ENCODE measurements at places on chromosomes 7 and 10.

DNA sequence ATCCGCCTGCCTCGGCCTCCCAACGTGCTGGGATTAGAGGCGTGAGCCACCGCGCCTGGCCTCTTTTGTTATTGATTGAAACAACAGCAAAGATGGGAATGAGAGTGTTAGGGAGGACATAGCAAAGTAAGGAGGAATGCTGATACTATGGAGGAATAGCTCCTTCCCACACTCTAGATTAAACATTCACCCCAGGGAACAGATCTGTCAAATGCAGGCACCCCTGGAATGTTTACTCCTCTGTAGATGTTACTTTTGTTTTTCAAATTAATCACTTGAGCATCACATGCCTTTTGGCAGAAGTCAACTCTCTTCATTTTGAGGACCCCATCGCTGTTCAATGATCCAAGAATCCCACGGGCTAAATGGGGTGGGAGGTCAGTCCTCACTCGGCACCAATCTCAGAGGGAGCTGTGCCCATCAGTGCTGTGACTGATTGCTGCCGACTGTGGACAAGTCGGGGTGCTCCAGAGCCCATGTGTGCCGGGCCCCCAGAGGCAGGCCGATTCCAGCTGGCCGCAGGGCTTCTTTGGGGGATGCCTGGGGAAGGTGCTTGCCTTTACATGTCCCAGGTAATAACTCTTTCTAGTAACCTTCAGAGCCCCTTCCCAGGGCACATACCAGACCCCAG, 10.2 kb upstream of the COBL start:
- H3K4me3 ChIP-seq, result peak overlapping the region; percentile 59
- peaks cover 41% of the 10 kb centered on the region for H3K4me1 ChIP-seq
- DNase-seq, result peak; percentile 98
- H3K27me3 ChIP-seq, result no peaks in the 10 kb centered on the region

- peak; percentile 20 for DNase-seq
- no peaks in the 10 kb centered on the region for H3K27me3 ChIP-seq
- H3K4me3 ChIP-seq, result no peak overlapping the region
- H3K27ac ChIP-seq, result peak overlapping the region; percentile 72
Measured at GRCh38 chr10:93436591-93437085, 45.5 kb downstream of the MYOF start.

GRCh38 chr10:32143302-32143847, 87.2 kb upstream of the KIF5B start:
- H3K27me3 ChIP-seq, result no peaks in the 10 kb centered on the region
- DNase-seq, result no peak
- no peak overlapping the region for H3K4me3 ChIP-seq
- peaks cover 10% of the 10 kb centered on the region for H3K4me1 ChIP-seq
- H3K36me3 ChIP-seq, result no peaks in the 10 kb centered on the region

DNA sequence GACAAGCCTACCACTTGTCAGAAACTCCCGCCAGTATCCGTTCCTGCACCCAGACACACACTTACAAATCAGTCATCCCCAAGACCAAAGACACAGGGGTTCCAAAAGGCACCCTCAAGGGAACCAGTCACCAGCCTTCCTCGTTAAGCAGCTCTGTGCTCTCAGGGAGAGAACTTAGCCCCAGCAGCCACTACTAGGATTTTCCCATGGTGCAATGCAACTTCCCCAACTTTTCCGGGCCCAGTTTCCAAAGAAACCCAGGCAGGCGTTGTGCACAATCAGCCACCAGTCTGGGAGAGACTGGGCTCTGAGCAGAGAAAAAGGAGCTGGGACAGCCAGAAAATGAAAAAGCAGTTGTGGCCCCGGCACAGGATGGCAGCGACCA, 1.2 kb downstream of the DLG5 start:
- H3K27ac ChIP-seq, result no peak overlapping the region
- DNase-seq, result peak; percentile 33
- peaks cover 40% of the 10 kb centered on the region for H3K4me1 ChIP-seq
- H3K36me3 ChIP-seq, result no peaks in the 10 kb centered on the region
- H3K27me3 ChIP-seq, result peaks cover 9% of the 10 kb centered on the region
- H3K4me3 ChIP-seq, result peak overlapping the region; percentile 76

GRCh38 chr7:149873970-149874643, 338 bp downstream of the ATP6V0E2 start:
- peak overlapping the region; percentile 83 for H3K4me3 ChIP-seq
- H3K27me3 ChIP-seq, result peaks cover 24% of the 10 kb centered on the region
- no peaks in the 10 kb centered on the region for H3K36me3 ChIP-seq
- DNase-seq, result peak; percentile 48
- no peak overlapping the region for H3K27ac ChIP-seq
- H3K4me1 ChIP-seq, result peaks cover 6% of the 10 kb centered on the region

GRCh38 chr7:73844131-73844547, 1.8 kb upstream of the METTL27 start:
- peaks cover 8% of the 10 kb centered on the region for H3K4me1 ChIP-seq
- H3K4me3 ChIP-seq, result no peak overlapping the region
- no peaks in the 10 kb centered on the region for H3K27me3 ChIP-seq
- DNase-seq, result no peak
- no peaks in the 10 kb centered on the region for H3K36me3 ChIP-seq

- H3K4me1 ChIP-seq, result no peaks in the 10 kb centered on the region
- H3K27me3 ChIP-seq, result no peaks in the 10 kb centered on the region
- H3K4me3 ChIP-seq, result no peak overlapping the region
Measured at GRCh38 chr10:51308116-51308515, 233.8 kb downstream of the PRKG1 start.

DNA sequence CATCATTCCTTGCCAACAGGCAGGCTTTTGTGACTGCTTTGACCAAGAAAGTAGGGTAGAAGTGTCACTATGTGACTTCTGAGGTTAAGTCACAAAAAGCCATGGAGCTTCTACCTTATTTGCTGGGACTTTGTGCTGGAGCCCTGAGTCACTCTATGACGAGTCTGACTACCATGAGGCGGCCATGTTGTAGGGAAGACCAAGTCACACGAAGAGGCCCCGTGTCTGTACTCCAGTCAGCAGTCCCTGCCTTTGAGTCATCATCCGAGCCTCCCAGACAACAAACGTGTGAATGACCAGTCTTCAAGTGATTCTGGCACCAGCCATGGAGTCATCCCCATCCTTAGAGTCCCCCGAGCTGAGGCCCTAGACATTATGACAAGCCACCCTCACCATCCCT, 3.5 kb upstream of the MYL10 start:
- H3K27me3 ChIP-seq, result no peaks in the 10 kb centered on the region
- no peaks in the 10 kb centered on the region for H3K4me1 ChIP-seq

DNA sequence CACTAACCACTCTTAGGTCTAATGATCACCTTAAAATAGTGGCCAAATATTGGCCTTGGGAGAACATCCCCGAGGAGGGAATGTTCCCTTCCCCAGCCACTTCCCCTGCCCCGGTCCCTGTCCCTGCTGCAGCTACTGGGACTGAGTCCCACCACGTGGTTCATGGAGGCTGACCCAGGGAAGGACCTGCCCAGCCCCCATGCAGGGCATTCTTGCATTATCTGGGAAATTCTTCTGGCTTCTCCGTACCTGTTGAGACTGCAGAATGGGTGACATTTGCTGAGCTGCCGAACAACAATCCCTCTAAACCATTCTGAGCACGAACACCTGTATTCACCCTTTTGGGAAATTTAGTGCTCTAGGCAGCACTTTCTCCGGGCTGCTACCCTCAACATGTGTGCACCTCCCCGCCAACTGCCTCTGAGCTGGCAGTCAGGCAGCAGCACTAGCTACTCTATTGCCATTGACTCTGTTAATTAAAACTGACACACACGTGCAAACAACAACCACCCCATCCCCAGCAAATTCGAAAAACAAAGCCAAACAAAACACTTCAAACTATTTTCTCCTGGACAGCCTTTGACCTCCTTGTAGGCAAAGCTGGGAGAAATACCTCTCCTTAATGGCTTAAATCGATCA, 567.4 kb upstream of the MKI67 start:
- H3K4me1 ChIP-seq, result peaks cover 23% of the 10 kb centered on the region
- H3K27me3 ChIP-seq, result no peaks in the 10 kb centered on the region
- DNase-seq, result no peak
- no peak overlapping the region for H3K4me3 ChIP-seq
- no peak overlapping the region for H3K27ac ChIP-seq
- H3K36me3 ChIP-seq, result no peaks in the 10 kb centered on the region

DNA sequence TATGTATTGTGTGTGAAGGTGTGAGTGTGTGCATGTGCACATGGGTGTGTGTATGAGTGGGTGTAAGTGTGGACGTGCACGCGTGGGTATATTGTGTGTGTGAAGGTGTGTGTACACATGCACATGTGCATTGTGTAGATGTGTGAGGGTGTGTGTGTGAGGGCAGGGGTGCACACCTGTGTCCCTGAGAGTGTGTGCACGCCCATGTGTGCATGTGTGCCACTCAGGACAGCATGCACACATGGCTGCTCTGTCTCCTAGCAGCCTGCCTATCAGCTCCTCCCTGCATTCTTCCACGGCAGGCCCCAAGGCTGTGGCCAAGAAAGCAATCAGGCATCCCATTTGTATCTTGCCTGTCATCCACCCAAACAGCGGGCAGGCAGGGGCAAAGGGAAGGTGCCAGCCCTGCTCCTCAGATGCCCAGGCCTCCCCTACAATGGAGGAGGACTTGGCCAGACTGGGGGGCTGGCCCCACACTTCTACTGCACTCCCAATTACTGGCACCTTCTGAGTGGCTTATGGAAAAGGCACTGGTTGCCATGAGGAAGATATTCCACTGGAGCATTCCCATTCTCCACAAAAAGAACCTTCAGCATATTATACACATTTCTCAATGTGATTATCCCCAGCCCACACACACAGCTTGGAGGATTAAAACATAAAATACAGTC, 380.4 kb upstream of the ZMIZ1 start:
- no peaks in the 10 kb centered on the region for H3K36me3 ChIP-seq
- no peak overlapping the region for H3K4me3 ChIP-seq

- DNase-seq, result no peak
- peaks cover 7% of the 10 kb centered on the region for H3K4me1 ChIP-seq
- no peak overlapping the region for H3K27ac ChIP-seq
- no peaks in the 10 kb centered on the region for H3K27me3 ChIP-seq
- H3K4me3 ChIP-seq, result no peak overlapping the region
Measured at GRCh38 chr10:80441831-80442230, 12.3 kb upstream of the TSPAN14 start.

GRCh38 chr10:110009736-110010475, 2.1 kb downstream of the ADD3 start:
- H3K4me1 ChIP-seq, result peaks cover 61% of the 10 kb centered on the region
- peak overlapping the region; percentile 63 for H3K4me3 ChIP-seq
- no peak overlapping the region for H3K27ac ChIP-seq
- H3K36me3 ChIP-seq, result no peaks in the 10 kb centered on the region

GRCh38 chr7:92061154-92061553, 73.1 kb downstream of the CYP51A1 start:
- DNase-seq, result no peak
- H3K36me3 ChIP-seq, result no peaks in the 10 kb centered on the region
- H3K27me3 ChIP-seq, result no peaks in the 10 kb centered on the region
- H3K27ac ChIP-seq, result no peak overlapping the region
- H3K4me1 ChIP-seq, result no peaks in the 10 kb centered on the region
- no peak overlapping the region for H3K4me3 ChIP-seq

DNA sequence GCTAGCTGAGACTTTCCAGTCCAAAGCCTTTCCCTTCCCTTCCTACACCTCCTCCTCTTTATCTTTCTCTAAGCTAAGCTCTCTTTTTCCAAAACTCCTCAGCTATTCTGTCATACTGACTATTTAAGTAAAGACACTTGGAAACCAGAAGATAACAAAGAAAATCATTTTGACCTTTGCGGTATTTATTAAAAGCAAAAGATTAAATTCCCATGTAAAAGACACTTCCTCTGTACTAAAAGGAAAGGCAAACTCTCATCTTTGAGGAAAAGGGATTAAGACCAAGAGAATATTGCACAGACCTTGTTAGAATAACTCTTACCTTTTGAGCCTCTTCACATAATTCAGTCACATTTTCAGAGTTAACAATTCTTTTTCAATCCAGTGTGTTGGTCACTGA, 15.8 kb downstream of the ST8SIA6 start:
- H3K4me3 ChIP-seq, result no peak overlapping the region
- DNase-seq, result no peak
- no peaks in the 10 kb centered on the region for H3K36me3 ChIP-seq

DNA sequence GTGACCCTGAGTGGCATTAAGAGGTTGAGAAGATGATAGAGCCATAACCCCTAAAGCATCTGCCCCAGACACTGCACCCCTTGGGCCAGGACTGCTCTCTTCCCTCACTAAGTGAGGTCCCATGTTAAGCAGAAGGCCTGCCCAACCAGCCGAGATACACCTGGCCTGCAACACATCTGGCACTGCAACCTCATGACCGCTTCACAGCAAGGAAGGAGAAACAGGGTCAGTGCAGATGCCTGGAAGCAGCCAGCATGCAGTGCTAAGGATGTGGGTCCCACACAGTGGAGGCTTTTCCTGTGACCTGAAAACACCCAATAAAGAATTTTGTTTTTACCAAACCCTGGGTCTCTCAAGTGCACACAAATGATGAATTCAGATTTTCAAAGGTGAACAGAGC, 7.4 kb downstream of the NOD1 start:
- peaks cover 14% of the 10 kb centered on the region for H3K4me1 ChIP-seq
- no peaks in the 10 kb centered on the region for H3K36me3 ChIP-seq
- no peaks in the 10 kb centered on the region for H3K27me3 ChIP-seq
- no peak overlapping the region for H3K4me3 ChIP-seq
- no peak overlapping the region for H3K27ac ChIP-seq

GRCh38 chr7:98722402-98722801, 105.3 kb downstream of the NPTX2 start:
- H3K36me3 ChIP-seq, result no peaks in the 10 kb centered on the region
- H3K27ac ChIP-seq, result no peak overlapping the region
- H3K4me1 ChIP-seq, result peaks cover 5% of the 10 kb centered on the region
- H3K27me3 ChIP-seq, result no peaks in the 10 kb centered on the region

DNA sequence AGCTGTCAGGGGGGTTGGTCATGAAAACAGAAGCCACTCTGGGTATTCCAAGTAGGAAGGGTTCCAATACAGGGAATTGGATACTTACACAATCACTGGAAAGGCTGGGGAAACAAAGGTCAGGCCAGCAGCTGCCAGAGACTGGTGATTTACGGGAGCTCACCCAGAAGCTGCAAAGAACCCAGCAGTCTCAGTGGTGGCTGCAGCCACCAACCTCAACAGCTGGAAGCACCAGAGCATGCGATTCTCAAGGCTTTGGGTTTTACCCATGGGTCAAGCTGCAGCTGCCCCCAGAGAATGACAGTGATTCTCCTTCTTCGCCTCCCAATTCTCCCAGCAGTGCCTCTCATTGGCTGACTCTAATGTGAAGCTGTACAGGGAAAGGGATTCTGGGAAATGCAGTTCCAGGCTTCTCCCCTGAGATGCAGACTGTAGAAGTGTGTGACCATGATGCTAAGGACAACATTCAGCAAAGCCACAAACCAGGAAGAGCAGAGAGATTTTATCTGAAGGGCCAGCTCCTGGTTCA, 107.2 kb upstream of the TCF7L2 start:
- no peaks in the 10 kb centered on the region for H3K27me3 ChIP-seq
- H3K27ac ChIP-seq, result no peak overlapping the region
- no peak for DNase-seq
- H3K36me3 ChIP-seq, result peaks cover 10% of the 10 kb centered on the region

DNA sequence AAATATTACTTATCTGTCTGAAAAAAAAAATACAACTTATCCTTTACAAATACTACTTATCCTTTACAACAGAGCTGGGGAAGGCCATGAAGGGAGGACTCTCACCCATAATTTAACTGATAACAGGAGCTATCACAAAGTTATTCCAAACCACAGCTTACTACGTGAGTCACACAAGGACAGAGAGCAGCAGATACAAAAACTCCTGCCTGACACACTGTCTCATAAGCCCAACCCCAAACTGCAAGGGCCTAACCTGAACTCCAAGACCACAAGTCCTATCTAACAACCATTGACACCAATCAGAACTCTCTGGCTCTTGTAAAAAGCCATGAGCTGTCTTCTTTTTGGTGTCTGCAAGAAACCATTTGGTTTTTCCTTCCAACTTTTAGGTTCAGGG, 28.5 kb upstream of the CXCL12 start:
- no peaks in the 10 kb centered on the region for H3K27me3 ChIP-seq
- H3K4me1 ChIP-seq, result no peaks in the 10 kb centered on the region
- H3K27ac ChIP-seq, result no peak overlapping the region
- no peak overlapping the region for H3K4me3 ChIP-seq
